ENCODE measurements at places on chromosomes 12 and 14.

- no peak for DNase-seq
Observed at GRCh38 chr12:69987579-69988091, 162.6 kb downstream of the MYRFL start.

DNA sequence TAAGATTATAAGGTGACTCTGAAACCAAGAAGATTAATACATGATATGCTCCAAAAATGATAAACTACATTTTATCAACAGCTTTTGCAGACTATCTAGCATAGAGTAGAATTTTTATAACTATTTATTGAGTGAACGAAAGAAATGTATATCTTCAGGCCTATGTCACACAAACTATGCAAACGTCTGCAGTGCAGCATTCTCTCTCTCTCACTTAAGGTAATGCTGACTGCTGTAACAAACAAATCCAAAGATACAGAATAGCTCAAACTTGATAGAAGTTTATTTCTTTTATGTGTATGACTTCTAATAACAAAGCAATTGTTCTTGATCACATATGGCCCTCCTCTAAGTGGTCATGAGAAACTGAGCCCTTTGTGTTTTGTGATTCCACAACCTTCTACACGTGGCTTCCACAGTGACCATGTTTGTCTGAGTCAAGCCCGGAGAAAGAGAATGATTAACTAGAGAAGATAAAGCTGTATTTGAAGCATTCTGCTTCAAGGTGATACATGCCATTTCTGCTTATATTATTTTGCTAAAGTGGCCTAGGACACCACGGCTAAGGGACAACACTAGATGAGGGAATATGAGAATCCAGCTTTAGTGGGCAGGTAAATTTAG, 1352.7 kb upstream of the TMEM132C start:
- no peak for DNase-seq

DNA sequence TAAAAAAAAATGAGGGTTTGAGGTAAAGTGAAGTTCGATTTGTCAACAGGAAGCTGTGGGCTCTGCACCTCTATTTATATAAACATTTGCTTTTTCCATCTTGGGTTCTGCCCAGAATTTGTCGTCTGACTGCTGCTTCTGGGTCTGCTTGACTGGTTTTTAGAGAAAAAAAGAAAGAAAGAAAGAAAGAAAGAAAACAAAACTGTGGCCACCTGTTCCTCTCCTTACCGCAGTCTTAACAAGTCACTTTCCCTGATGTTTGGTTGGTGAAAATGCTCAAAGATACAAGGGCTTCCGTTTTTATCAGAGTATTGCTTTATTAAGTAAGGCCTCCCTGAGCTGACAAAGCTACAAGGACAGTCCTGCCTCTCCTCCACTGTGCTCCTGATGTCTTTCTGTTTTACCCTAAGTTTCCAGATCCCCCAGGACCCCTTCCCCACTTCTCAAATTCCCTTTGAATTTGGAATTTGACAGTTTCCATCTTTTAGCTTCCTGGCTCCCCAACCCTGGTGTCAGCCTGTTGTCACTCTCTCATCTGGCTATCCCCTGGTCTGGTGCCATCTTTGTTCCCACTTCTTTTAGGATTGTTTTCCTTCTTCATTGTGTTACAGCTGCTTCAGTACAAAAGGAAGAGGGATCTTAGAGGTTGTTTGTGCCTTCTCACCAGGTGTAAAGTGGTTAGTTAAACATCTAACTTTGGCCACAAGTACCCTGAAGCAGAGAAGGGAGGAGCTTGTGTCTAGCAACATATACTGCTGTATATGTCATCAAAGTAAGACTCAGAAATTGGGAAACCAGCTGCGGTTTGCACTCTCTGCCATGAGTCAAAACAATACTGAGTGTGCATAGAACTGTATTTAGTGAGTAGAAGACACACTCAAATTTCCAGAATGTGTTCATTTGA, 18.0 kb downstream of the MFAP5 start:
- DNase-seq, result no peak

DNA sequence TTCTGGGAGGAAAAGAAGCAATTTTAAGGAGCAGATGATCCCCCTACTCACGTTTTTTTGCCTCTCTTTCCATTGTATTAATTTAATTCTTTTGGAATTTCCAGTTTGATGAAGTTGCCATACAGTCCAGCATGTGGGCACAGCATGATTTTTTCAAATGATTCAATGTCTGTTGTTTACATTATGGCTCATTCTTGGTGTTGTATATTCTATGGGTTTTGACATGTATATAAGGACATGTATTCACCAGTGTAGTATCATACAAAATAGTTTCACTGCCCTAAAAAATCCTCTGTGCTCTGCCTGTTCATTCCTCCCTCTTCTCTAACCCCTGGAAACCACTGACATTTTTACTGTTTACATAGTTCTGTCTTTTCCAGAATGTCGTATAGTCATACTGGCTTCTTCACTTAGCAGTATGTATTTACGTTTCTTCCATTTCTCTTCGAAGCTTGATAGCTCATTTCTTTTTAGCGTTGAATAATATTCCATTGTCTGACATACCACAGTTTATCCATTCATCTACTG, 13.3 kb upstream of the KLHDC2 start:
- no peak for DNase-seq

- peak; percentile 43 for DNase-seq
Observed at GRCh38 chr12:6927379-6928021, at the start of gene ATN1. TSS of gene ATN1 (plus strand) at chr12:6927959. CDS start at chr12:6934002, 6,043 bp downstream.

GRCh38 chr12:99389751-99390150, 257.8 kb upstream of the GARIN6 start:
- DNase-seq, result no peak

DNA sequence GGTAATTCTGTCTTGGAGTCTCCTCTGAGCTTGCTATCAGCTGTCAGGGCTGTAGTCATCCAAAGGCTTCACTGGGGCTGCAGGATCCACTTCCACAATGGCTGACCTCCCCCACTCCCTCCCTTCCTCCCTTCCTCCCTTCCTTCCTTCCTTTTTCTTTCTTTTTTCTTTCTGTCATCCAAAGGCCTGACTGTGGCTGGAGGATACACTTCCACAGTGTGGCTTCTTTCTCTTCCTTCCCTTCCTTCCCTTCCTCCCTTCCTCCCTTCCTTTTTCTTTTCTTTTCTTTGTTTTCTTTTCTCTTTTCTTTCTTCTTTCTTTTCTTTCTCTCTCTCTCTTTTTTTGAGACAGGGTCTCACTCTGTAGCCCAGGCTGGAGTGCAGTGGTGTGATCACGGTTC, 30.6 kb downstream of the ARF6 start:
- DNase-seq, result no peak

GRCh38 chr12:2364631-2365051, 311.9 kb downstream of the CACNA1C start:
- DNase-seq, result no peak

GRCh38 chr14:80901260-80901659, 40.3 kb downstream of the CEP128 start:
- peak; percentile 71 for DNase-seq

DNA sequence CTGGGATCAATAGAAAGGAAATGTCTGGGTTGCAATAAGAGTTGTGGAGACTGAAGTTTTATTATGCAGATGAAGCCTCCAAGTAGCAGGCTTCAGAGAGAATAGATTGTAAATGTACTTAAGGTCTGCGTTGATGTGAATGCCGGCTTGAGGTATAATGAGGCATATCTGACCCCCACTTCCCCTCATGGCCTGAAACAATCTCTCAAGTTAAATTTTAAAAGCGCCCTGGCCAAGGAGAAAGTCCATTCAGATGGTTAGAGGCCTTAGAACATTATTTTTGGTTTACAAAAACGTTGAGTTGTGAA, 28.3 kb upstream of the HIGD1C start:
- no peak for DNase-seq

GRCh38 chr14:54650331-54650958, 83.5 kb downstream of the SAMD4A start:
- no peak for DNase-seq

All from DMS79 treated with DMSO at 0.1 percent for 48 hours (cell line).